ENCODE measurements at places on chromosomes 5 and 9.
A peak's percentile ranks its signal among the peaks of the same experiment; 100 is the strongest.

GRCh38 chr5:42923710-42924109, 112.0 kb upstream of the SELENOP start:
- no peak for DNase-seq

DNA sequence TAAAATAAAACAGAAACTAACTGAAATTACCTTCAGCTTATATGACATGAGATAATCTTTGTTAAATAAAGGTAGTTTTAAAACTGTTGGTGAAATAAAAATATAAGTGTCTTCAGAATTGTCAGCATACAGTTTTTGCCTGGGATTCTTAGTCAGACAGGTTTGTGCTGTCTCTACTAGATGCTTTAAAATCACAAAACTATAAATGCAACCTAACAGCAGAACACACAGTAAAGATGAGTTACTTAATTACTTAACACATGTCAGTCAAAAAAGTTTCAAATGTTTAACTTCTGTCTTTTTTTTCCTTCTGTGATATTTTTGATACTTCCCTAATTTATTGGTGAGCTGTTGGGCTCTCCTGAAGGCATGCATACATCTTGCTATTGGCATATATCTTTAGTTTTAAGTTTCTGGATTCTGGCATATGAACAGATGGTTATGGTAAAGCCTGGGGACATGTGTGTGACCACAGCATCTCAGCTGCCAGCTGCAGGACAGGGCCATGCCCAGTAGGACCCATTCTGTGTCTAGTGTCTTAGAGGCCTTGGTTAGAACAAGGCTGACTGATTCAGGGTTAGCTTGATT, 231.1 kb upstream of the NUDT12 start:
- no peak for DNase-seq

DNA sequence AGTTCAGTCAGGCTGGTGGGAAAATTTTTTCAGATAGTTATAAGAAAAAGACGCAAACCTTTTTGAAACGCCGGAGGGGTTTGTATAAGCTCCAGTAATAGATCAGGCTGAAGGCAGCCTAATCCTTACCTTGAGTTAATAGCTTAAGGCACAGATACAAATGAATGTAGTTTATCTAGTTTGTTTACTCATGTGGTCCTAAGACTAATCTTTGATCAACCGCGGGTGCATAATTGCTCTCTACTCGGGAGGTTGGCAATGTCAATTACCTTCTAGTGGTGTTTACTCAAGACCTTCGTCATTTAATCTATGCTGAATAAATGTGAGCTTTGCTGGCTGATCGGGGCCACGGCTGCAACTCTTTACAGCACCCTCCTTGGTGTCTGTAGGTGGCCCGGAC, 665 bp upstream of the INSL4 start:
- DNase-seq, result no peak

DNA sequence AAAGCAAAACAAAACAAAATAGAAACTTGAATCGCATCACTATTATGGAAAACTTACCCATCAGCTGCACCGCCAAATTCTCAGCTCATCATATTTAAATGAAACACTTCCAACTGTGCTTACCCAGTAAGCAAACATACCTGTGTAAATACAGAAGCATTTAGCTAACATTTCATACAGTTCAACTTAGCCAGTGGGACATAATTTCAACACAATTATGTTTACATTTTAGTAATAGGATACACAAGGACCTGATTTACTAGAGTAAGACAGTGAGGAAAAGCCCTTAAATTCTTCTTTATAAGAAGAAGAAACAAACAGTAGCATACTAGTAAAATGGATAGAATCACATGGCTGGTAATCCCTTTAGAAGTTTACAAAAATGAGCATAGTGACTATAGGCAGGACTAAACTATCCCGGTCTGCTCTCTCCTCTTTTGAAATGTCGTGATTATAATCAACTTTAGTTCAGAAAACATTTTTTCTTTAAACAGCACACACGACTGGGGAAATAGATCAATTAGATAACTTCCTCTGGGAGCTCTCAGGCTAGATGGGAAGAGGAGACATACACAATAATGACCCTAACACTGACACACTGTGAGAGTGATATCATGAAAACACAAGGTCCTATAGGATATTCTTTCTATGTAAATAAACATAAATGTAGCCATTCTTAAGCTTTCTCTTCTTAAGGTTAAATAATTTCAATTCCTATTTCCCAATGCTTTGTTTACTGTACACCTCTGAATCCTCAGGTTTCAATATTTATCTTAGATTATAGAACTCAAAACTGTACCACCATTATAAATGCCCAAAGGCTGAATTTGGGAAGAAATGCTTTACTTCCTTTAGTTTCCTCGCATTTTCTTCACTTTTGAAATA, 15.9 kb upstream of the CDC20B start:
- no peak for DNase-seq

GRCh38 chr5:66881480-66882161, 285.4 kb downstream of the MAST4 start:
- DNase-seq, result no peak

- DNase-seq, result no peak
Observed at GRCh38 chr9:105219291-105219805, 25.1 kb upstream of the SLC44A1 start.

DNA sequence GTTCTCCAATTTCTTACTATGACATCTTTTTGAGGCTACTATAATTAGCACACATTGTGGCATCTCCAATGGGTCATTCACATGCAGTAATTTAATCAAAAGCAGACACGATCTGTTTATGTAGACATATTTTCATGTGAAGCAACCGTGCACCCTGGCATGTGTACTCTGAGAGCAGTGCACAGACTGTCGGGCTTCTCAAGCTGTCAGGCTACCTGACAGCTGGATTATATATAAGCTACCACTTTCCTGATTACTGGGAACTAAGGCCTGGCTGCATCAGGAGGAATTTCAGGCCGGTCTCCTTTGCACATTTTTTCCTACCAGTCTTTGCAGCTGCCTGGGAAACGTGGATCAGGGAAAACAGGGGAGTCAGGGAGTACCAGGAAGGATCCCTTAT, 197.5 kb downstream of the MAPKAP1 start:
- DNase-seq, result no peak

DNA sequence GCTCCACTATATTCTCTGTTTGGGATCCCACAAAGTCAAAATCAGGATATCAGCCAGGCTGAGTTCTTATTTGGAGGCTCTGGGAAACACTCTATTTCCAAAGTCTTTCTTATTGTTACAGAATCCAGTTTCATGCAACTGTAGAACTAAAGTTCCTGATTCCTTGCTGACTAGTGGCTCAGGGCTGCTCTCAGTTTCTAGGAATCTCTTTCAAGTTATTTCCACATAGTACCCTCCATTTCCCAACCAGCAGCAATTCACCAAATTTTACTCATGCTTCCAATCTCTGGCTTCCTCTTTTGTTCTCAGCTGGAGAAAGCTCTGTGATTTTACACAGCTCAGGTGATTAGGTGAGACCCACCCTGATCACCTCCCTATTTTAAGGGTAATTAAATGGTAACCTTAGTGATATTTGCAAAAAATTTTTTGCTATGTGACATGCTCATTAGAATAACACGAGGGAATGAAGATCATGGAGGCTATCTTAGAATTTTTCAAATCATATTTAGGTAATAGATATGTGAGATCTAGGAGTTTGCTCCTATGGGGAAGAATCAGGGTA, 794.9 kb upstream of the ARRDC3 start:
- no peak for DNase-seq

DNA sequence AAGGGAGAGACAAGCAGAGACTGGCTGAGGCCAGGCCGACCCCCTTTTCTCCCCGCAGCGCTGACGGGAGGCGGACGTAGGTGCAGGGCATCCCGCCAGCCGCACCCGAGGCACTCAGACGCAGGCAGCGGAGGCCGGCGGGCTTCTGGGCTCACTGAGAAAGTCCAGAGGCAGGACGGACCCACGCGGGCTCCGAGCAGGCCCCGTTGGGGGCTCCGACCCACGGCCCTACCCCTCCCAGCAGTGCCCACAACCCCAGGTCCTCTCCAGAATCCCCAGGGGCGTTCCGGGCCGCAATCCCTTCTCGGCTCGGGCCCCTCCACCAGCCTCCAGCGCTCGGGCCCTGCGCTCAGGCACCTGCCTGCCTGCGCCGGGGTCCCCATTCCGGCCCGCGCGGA, 543 bp downstream of the MTMR12 start:
- DNase-seq, result peak; percentile 48

DNA sequence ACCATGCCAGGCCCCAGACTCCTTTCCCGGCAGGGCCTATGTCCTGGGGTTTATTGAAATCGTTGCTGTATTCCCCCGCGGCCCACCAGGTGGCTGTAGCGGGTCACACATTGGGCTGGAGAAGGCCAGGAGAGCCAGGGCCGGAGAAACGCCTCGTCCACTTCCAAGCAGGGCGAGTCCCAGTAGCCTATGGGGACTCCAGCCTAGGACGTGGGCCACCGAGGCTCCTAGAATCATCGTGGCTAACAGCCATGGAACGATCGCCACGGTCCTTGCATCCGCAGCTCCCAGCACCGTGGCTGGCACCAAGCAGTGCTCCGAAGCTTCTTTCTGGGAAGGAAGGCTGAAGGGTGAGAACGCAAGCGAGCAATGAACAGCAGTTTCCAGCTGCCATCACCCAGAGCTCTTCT, 87.7 kb downstream of the ENTREP1 start:
- no peak for DNase-seq

GRCh38 chr9:72749276-72749675, 203.6 kb downstream of the ALDH1A1 start:
- no peak for DNase-seq

DNA sequence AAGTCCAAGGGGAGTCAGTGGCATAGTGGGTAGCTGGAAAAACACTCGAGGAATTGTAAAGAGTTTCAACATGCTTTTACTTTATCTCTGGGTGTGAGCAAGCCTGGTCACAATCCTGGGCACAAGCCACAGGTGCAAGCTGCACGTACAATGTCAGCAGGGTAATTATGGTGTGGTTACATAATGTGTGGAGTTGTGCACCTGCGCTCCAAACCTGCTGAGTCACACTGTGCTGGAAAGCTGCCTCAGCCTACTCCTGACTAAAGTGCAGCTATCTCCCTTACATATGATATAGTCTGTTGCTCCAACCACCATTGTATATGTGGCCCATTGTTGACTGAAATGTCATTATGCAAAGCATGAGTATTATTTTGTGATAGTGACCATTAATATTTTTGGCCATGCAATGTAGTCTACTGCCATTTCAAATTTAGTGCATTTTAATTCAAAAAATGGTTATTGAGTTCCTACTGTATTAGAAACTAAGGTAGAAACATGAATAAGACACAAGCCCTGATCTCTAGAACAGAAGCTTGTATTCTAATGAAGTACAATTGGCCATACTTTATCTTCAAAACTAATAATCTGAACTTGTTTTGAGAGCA, 160.9 kb upstream of the SLC30A5 start:
- DNase-seq, result no peak

DNA sequence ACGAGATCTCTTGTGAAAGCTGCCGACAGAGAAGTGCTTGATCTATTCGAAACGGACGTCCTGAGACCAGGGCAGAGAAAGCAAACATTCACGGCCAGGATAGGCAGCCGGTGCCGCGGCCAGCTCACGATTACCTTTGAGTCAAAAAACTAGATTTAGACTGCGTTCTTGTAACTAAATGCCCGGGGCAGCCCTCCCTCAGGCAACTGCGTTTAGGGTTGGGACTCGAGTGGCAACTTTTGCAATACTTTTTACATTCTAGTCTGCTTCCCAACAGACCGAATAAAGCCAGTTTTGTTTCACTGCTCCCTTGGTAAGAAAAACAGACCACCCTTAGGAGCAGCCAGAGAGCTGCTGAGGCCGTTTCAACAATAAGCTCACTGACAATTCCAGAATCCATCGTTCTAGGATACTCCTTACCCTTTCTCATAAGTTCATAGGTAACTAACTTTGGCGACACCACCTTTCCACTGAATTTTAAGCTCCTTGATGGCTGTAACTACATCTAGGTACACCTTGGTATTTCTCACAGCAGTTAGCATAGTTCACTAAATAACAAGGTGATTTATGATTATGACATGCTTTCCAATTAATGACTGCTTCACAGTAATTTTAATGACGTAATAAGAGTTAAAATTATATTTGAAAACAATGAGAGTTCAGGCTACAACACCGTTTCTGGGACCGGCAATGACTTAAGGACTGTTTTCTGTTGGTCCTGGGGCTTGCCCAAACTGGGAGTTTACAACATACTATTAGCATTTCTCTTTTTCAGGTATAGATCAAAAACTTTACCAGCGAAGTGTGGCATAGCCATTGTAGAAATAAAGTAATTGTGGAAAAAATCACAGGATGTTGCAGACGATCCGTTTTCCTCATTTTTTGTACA, 899 bp upstream of the RAPGEF6 start:
- peak; percentile 30 for DNase-seq

- peak; percentile 12 for DNase-seq
Observed at GRCh38 chr9:21317956-21318923, 13.1 kb upstream of the IFNA5 start.

DNA sequence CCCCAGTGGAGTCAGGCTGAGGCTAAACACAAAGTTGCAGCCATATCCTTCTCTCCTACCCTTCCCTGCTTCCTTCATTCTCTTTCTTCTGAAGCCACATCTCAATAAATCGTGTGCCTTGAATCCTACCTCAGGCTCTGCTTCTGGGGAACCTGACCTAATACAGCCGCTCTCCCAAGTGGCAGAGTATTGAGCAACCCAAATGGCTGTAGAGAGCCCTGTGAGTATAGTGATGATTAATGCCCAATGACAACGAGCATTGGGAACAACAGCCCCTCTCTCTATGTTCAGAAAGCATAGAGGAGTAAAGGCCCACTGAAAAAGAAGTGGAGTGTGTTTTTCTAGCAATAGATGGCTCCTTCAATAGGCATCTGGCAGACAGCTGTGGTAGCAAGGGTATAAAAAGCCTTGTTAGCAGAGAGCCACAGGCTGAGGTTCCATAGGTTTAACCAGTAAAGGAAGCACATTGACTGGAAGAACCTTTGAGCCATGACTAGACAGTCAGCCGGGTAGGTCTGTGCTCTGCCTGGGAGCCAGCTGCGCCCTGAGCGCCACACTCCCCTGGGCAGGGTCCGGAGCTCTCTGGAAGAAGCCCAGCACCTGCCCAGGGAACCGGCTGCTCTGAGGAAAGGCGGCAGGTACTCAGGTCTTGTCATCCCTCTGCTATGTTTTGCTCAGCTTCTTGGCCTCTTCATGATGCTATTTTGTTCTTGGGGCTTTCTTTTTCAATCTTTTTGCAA, 22.6 kb upstream of the HSPA9 start:
- no peak for DNase-seq

DNA sequence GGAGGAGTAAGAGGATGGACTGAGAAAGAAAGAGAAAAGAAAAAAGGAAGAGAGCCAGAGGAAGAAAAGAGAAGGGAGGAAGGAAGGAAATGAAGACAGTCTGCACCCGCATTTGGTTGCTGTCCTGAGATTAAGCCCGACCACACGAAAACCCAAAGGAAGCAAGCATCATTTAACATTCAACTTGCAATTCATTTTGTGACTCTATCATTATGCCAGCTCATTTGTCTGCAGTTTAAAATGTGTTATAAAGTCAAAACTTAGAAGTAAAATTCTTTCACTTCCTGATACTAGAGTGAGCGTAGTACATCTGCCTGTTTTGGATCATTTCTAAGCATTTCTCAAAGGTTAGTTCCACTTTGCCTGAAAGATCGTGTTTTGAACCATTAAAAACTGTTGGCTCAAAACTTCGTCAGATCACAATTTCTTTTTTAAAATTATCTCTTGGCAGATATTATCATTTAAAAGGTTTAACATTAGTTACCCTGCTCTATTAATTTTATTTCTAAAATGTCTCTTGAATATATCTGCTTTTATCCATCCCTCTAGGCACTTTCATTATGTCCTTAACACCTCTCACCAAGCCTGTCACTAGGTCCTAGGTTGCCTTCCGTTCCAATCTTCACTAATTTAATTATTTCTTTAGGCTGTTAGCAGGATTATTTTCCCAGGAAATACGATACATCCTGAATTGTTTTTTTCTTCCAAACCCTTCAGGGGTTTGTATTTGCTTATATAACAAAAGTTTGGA, 240.9 kb downstream of the TLE4 start:
- DNase-seq, result no peak

Measured in stimulated activated naive CD4-positive, alpha-beta T cell treated with Interleukin-2 at 50 U/mL for 16 hours (primary cell).